Anterior cingulate cortex (tissue), 58 donors: ENCODE measurements at places on chromosomes 13 and 19.
A peak's percentile ranks its signal among the peaks of the same experiment; 100 is the strongest.

GRCh38 chr13:113926951-113927660 is 46.8 kb downstream of the C13orf46 start:
- no peak for DNase-seq

GRCh38 chr19:12748489-12748888 is 3.1 kb upstream of the BEST2 start:
- DNase-seq = no peak

DNA sequence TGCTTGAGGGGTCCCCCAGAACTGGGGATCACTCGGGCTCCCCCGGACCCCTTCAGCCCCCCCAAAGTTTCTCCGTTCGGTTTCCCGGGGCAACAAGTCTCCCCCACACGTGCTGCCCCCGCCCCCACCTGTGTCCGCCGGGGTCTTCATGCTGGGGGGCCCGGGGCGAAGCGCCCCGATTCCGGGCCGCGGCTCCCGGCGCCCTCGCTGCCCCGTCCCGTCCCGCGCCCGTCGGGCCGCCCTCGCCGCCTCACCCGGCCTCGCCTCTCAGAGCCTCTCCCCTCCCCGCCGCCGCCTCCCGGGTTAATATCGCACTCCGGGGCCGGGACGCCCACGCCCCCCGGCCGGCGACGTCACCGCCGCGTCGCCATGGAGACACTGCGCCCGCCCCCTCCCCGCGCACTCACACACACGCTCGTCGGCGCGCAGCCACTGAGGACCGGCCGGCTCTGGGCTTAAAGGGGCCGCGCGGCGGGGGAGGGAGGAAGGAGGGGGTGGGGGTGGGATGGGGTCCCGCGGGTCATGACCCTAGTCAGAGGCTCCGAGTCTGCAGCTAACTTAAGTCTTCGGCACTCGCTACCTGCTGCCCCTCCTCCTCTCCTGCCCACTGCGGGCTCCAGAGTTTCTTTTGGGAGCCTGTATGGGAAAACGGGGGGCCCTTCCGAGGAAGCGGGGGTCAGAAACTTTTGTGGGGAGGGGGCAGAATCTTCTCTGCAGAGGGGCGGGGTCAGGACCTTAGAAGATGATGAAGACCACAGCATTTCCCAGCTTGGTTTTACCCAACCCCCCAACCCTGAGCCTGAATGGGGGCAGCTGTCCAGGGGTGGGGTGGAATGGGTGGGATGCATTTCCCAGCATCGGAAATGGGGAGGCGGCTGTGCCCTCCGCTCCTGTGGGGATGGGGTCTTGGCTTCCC is at the start of gene ERF:
ERF (minus strand) TSS at position 279 of the 916 bp plus-strand sequence; CDS start at position 150, 129 bp downstream.
- peak; percentile 90 for DNase-seq

DNA sequence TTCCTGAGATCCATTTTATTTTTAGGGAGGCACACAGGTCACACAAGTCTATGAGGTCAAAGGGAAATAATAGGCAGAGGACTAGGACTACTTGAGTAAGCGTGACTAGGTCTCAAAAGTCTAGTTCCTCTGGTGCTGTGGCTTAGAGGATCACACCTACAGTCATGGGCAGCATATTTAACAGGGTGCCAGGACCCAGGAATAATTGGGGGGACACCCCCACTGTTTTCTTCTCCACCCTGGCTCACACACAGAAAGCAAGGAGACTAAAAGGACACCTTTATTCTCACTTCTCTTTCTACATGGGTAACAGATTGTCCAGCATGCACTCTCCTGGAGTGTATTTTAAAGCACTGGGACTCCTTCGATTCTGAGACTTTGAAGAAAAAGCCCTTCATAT is 26.2 kb downstream of the OXGR1 start:
- DNase-seq = no peak

- DNase-seq = no peak
Measured at GRCh38 chr19:37563518-37563917, 31.1 kb downstream of the ZNF571 start.

GRCh38 chr19:5354403-5354802 is 13.8 kb upstream of the PTPRS start:
- no peak for DNase-seq

GRCh38 chr13:22090106-22090505 is 419.2 kb downstream of the FGF9 start:
- no peak for DNase-seq

DNA sequence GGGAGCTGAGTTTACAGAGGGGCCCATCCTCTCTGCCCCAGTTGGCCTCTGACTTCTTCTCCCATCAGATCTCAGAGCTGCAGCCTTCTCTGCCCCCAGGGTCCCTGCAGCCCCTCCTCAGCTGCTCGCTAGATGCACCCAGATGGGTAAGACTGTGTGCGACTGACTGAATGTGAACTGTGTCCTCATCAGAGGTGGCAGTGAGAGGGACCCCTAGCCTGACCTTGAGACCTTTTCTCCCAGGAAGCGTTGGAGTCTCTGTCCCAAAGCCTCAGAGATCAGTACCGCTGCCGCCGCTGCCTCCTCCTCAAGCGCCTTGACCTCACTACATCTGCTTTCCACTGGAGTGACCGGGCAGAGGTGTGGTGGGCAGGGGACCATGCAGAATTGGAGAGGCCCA is 2.4 kb downstream of the FAM98C start:
- no peak for DNase-seq
